NCI-H1048 (cell line): ENCODE measurements at places on chromosomes 3 and 15.

DNA sequence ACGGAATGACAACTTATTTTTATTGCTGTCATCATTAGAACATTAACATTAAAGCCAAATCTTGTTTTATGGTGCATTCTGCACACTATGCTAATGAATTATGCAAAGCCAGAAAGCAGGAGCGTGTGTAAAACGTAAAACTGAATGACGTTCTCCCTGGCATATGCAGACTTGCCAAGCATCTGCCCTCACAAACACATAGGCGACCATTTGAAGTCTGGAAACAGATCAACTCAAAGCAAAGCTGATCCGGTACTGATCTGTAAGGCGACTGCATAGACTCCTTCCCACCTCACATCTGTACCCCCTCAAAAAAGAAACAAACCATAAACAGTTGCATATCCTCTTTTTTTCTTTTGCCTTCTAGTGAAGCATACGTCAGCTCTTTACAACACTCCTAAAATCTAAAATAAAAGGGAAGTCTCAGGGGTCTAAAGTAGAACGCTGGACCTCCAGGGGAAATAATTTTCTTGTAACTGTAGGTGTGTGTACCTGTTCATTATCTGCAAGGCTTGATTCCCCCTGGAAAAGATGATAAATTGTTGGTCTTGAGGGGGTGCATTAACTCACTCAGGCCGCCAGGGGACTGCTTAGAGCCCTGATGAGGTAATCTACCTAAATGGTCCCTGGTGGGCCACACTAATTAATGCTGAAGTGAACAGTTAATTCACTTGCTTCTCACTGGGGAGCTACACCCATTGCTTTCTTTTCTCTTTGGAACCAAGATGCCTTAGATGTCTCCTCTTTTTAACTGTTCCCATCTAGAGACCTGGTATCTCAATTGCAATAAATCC is 231.4 kb downstream of the CDIN1 start:
- no peak for DNase-seq

DNA sequence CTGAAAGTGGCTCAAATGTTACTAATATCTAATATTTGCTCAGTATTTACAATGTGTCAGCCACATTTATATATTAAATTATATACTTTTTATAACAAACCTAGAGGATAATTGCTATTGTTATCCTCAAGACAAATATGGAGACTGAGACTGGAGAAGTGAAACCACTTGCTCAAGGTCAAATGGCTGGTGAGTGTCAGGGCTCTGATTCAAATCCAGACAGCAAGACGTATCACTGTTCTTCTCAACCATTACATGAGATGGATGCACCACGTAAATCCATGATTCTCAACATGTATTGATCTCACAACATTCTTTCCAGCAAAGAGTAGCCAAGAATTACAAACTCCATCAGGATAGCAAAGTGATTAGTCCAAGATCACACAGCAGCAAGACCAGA is 53.8 kb upstream of the CPB1 start:
- no peak for DNase-seq

DNA sequence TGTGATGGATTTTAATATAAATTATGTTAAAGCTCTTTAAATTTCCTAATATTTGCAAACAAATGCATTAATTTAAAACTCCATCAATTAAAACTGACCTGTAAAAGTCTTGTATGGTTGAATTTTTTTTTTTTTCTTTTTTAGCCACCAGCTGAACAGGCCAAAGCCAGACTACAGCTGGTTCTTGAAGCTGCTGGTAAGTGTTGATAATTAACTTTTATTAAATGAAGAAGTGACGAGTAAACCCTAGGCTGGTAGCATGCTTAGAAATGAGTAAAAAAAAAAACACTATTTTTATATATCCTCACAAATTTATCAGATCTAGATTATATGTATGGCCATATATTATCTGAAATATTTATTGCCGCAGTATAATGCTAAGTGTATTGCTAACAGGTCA is 216.3 kb upstream of the MLF1 start:
- no peak for DNase-seq

- no peak for DNase-seq
Measured at GRCh38 chr3:140441006-140441405, 236.9 kb upstream of the TRIM42 start.

- no peak for DNase-seq
Measured at GRCh38 chr3:29176501-29176900, 104.4 kb upstream of the RBMS3 start.
